Right atrium auricular region (tissue), 2 donors: ENCODE measurements at places on chromosomes 2 and 18.

GRCh38 chr18:60656553-60656952 is 284.0 kb upstream of the MC4R start:
- DNase-seq, result no peak

GRCh38 chr2:207394812-207395534 is 134.8 kb upstream of the CREB1 start:
- DNase-seq, result no peak

- no peak for DNase-seq
Measured at GRCh38 chr2:210842896-210843295, 286.5 kb downstream of the CPS1 start.

GRCh38 chr2:218418717-218419458 is at the start of gene VIL1:
VIL1 (plus strand) TSS chr2:218419123; CDS start chr2:218423779, 4,656 bp downstream.
- DNase-seq, result no peak

DNA sequence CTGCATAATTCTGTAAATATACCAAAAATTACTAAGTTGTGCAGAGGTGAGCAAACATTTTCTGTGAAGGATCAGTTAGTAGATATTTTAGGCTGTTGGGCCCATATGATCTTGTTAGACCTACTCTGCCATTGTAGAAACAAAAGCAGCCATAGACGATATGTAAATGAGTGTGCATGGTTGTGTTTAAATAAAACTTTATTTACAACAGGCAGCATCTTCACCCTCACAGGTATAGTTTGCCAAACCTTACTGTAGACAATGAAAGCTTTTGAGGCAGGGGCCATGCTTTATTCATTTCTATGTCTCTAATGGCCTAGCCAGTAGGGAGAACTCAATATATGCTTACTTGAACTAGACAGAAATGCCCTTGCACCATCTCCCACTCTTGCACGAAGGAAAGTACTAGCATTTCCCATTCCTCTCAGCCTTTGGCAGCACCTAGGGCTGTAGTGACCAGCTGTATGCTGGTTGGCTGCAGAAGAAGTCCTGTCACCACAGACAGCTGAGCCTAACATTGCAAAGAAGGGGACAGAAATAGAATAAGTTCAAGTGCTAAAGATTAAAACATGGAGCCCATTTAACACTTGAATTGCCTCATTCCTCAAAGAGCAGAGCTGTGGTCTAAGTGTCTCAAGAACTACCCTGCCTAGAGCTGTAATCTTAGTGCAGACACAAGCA is 305.1 kb upstream of the MGAT5 start:
- no peak for DNase-seq

DNA sequence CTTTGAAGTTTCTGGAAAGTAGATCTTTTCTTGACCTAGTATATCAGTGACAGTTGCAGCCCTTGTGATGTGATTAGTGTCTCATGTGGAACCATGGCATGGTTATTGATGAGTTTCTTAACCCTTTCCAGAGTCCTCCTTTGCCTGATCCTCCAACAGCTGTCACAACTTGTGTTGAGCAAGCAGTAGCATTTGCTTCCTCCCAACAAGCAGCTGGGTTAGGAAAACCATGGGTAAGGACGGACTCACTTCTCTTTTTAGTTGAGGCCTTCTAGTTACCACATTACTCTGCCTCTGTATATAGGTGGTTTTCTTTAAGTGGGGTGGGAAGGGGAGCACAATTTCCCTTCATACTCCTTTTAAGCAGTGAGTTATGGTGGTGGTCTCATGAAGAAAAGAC is 96.3 kb downstream of the XRCC5 start:
- no peak for DNase-seq
